ENCODE measurements at places on chromosomes 6 and 20.
A peak's percentile ranks its signal among the peaks of the same experiment; 100 is the strongest.

DNA sequence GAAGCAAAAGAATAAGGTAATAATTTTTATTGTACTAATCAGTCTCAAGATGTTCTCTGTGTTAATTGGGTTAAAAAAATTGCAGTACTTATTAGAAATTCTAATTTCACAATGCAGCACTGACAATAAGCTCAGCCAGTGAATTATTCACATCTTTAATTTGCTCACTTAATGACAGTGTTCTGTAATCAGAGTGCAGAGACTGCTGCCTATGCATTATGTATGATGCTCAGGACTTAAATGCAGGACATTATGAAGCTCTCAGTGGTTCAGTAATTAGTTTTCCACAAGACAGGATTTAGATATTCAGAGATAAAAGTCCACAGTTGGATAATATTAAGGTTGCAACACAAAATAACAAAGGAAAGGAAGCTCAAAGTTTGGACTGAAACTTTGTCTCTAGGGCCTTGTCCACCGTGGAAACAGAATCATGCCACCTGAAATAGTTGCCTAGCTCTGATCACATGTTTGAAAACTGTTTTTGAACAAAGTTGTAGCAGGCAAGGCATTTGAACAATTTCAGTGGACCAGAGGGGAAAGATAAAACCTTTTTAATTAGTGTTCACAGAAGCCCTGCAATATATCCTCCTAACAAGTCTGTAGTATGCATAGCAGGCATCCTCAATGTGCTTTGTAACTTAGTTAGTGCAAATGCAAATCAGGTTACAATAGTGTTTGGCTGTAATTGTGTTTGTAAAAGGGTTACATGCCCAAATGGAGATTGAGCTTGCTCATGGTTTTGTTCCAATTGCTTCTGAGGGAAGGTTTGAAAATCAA is 23.7 kb upstream of the MMS22L start:
- DNase-seq: no peak

- peak; percentile 29 for DNase-seq
Observed at GRCh38 chr20:48098099-48098498, 312.8 kb upstream of the SULF2 start.

DNA sequence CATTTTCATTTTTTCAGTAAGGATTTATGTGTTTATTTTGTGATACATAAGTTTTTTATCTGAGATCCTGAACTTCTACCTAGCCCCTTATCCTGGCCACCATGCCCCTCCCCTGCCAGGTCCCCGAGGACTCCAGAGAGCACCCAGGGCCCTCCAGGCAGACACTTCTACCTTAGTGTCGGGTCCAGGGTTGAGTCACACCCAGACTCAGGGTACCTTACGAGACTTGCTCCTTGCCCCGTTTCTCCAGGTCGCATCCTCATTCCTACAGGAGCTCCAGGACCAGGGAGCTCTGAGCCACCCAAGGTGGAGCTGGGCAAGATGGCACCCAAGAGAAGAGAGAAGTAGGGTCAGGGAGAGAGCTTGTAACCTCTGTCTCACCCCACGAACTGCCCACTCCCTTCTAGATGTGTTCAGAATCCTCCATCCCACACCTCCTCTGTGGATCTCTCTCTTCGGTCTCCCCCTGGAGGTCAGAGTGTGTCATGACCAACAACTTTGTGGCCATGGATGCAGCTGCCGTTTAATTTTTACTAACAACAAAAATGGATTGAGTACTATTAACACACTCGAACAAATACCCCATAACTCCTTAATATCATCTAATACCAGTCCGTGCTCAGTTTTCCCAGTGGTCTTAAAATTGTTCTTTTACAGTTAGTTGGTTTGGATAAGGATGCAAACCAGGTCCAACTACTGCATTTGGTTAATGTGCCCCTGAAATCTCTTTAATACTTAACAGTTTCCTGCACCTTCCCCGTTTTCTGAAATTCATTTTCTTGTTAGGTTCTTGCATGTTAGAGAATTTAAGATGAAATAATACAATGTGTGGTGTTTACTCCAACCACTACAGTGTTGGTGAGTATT is 130.6 kb upstream of the INSM1 start:
- peak; percentile 76 for DNase-seq

DNA sequence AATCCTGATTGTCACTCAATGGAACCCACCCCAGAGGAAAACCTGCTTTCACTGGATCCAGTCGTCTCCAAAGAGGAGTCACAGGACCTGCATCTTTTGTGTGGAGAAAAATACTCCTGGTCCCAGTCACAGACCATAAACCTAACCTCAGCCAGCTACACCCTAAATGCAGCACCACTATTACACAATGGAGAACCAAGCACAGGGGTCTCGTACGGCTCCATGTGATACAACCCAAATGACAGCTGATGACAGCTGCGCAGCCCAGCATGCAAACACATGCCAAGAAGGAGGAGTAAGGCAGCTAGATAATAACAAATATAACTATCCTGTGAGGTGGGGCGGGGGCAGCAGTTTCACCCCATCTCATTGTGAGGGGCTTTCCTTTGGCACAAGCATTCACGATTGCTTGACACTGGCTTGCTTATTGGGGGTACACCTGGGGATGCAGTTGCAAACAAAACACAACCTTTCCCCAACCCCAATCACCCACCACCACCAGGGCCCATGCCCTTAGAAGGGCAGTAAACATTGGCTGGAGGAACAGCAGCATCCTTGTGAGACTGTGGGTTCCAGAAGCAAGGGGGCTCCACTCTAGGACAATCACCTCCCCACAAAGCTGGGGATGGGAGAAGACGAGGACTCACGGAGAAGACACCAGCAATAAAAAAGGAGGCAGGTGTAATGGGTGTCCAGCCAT is 51.5 kb downstream of the TRERF1 start:
- no peak for DNase-seq

DNA sequence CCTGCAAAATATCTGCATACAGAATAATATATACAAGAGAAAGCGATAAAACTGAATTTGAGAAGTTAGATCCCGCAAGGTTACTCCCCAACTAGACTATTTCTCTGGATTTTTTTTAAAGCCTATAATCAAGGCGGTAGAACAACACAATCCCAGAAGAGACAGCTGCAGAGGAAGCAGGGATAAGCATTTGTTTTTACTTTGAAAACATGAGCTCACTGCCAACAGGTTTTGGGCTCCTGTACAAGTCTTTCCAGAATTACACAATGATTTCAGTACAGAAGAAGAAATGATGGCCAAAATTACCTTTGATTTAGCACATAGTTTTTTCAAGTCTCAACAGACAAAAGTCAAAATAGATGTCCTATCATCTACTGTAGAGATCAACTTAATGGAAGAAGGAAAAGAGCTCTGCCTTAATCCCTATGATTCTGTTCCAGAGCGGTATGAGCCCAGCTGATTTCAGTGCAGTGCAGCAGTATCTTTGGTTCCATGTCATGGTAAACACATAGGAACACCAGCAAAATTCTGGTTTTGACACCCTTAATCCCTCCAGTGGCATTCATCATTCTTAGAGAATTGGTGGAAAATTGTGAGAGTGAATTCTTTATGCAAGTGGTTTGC is 304.3 kb downstream of the HDGFL1 start:
- DNase-seq: no peak

DNA sequence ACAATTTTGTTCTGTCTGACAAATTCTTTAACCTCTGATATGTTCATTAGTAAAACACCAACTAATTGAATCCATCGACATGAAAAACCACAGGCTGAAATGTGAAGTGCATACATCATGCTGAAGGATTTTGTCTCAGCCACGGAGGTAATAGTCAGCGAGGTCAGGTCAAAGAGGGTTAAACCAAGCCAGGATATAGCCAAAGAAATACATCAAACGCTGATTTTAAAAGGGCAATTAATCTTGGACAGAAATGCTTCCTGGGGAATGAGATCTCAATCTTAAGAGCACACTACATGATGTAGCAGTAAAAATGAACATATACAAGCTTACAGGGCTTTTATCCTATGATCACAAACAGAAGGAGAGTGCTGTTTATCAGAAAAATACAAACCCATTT is 106.7 kb downstream of the PRDM1 start:
- DNase-seq: no peak

DNA sequence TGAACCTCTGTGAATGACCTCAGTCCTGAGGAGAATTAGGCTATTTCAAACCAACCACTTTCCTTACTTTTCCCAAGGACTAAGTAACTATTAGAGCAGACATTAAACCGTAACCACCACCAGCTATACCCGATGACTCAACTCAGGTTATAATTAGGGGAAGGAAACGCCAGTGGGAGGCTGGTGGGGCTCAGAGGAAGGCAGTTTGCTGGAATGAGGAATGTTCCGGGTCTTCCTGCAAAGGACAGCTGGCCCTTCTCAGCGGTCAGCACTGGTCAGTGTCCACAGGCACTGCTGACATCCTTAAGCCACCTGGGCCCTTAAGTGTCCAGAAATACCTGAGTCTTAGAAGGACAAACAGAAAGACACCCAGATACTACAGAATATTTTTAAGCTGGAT is 515.2 kb downstream of the MAFB start:
- DNase-seq: no peak

DNA sequence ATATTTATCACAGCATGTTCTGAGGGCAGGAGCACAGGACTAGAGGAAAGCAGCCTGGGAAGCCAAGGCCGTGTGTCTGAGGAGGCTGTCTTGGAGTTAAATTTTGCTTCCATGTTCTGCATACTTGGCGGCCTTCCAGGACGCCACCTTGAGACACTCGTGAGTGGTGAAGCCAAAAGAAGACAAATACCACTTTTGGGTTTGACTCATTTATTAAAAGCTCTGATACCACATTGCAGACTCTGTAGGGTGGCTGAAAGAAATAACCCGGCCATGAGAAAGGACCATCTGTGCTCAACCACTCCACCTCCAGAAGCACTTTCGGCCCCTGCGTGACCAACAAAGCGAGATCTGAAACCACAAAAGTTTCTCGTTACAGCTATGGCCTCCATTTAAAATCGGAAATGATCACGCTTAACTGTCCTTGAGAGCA is 120.0 kb downstream of the TMEM242 start:
- DNase-seq: no peak

DNA sequence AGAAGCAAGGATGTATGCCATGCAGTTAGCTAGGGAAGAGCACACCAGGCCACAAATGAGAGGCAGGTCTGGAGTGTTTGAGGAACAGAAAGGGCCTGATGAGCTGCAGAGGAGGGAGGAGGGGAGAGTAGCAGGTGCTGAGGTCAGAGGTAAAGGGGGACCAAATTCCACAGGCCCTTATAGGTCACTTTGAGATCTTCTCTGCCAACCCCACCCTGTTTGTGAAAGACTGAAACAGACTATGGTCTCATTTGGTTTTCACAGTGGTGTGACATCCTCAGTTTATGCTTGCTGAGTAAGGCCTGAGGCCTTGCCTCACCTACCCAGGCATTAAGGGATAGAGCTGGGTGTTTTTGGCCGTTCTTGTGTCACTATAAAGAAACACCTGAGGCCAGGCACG is 187.7 kb upstream of the MYLIP start:
- DNase-seq: no peak

- DNase-seq: peak; percentile 51
Observed at GRCh38 chr6:89970609-89971337, 76.5 kb downstream of the GJA10 start.

DNA sequence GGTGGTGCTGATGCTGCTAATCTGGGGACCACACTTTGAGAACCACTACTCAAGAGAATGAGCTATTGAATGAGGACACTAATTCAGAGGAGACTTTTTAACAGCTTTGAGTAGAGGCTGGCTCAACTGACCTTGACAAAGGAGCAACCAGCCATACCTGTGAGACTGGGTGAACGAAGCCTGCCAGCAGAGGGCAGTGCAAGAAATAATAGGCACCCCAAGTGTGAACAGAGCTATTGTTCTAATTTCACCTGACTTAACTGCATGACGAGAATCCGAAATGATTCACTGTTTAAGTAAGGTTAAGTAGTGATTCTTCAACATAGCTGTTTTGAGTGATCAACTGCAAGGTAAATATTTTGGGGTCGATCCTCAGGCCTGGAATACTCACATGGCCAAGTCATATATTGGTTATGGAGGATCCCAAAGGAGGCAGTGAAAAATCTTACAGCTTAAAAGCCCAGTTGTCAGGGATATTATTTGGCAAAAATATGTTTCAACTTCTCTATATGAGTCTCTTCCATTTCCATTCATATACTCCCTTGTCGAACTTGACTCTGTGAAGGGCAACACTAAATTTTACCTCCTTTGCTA is 550.5 kb upstream of the MARCKS start:
- peak; percentile 49 for DNase-seq

- no peak for DNase-seq
Observed at GRCh38 chr20:23167431-23167830, 81.3 kb upstream of the CD93 start.

GRCh38 chr6:105936972-105937371 is 149.2 kb upstream of the PRDM1 start:
- no peak for DNase-seq

GRCh38 chr20:58576603-58576970 is 61.4 kb upstream of the APCDD1L start:
- DNase-seq: no peak

- no peak for DNase-seq
Observed at GRCh38 chr6:153539602-153540001, 408.5 kb upstream of the RGS17 start.

DNA sequence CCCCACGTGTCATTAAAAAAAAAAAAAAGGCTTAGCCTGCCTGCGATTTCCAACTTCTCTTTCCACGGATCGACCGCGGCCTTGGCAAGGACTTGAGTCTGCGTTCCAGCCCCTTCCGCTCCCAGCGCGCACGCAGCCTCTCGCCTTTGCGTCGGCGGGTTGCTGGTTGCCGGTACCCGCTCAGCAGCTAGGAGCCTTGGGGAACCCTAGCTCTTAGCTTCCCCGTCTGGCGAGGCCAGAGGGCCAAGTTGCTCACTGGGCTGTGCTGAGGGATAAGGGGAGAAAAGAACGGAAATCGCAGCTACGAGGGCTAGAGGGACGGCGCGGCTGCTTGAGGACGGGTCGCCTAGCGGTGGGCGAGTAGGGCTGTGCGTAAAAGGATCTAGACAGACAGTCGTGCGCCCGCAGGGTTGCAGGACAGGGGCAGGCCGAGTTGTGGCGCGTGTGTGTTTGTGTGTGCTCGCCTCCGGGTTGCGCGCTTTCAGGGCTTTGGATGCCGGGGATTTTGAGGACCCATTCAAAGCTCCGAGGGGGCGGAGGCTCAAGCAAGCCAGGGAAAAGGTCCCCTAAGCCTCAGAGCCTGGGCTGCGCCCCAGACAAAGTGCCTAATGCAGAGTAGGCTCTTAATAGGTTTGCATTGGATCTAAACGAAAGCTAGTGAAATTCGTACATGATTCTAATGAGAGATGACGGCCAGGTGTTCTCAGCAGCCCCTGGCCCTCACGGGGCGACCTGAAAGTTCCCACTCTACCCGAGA is 40.5 kb upstream of the OSTM1 start:
- DNase-seq: peak; percentile 64

GRCh38 chr20:55103188-55103587 is 627.8 kb downstream of the DOK5 start:
- no peak for DNase-seq

- DNase-seq: no peak
Observed at GRCh38 chr20:3353646-3354045, 53.8 kb downstream of the DNAAF9 start.

DNA sequence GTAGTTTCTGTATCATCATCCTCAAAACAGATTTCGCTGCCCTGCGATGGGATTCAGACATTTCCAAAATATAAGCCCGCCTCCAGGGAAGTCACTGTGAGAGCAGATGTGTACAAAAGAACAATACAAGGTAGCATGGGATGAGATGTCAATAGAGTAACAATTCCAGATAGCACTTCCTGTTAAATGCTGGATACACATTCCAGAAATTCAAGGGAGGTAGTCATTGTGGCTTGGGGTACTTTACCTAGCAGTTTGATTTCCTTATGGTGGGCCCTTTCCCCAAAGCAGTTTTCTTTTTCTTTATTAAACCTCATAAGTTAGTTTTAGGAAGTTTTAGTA is 2.5 kb downstream of the RNF217 start:
- DNase-seq: no peak

- no peak for DNase-seq
Observed at GRCh38 chr6:111989743-111990142, 64.2 kb upstream of the CCN6 start.
